ENCODE measurements at places on chromosomes 5 and 9.

GRCh38 chr5:33308586-33308985 is 132.2 kb upstream of the TARS1 start:
- DNase-seq = no peak

- DNase-seq = no peak
Measured at GRCh38 chr9:37311938-37312708, 110.4 kb upstream of the GRHPR start.

GRCh38 chr9:76101947-76102346 is 211.5 kb downstream of the PCSK5 start:
- no peak for DNase-seq

GRCh38 chr5:171275841-171276544 is 33.1 kb upstream of the TLX3 start:
- DNase-seq = no peak

DNA sequence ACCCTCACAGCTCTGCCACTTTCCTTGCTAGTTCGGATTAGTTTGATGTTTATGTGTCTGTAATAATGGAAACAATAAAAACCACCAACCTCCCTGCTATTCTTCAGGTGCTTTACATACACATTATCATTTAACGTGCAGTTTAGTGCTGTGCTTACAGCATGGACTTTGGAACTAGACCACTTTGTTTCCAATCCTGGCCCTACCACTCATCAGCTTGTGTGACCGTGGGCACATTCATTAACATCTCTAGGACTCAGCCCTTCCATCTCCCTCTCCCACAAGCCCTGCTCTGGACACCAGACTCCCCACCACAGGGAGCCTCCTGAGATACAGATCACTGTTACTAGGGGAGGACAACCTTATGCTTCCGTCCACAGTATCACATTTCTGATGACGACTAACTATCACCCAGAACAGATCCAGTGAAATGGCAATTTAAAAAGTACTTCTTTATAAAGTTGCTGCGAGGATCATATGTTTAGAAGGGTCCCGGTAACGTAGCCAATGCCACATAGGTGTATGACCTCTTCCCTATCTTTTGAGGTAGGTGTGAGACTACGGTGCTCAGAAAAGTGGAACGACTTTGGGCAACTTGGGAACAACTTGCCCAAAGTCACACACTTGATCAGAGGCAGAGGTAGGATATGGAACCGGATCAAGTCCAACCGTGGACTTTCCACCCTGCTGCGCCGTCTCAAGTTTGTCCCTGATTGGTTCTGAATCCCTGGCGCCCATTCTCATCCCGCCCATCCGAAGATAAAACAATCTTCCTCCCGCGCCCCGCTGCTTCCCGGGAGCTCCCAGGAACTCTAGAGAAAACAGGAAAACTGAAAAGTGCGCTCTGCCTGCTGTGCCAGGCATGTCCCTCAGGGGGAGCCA is 132.4 kb upstream of the NIPBL start:
- no peak for DNase-seq

GRCh38 chr9:137971477-137972138 is 94.0 kb downstream of the CACNA1B start:
- no peak for DNase-seq

DNA sequence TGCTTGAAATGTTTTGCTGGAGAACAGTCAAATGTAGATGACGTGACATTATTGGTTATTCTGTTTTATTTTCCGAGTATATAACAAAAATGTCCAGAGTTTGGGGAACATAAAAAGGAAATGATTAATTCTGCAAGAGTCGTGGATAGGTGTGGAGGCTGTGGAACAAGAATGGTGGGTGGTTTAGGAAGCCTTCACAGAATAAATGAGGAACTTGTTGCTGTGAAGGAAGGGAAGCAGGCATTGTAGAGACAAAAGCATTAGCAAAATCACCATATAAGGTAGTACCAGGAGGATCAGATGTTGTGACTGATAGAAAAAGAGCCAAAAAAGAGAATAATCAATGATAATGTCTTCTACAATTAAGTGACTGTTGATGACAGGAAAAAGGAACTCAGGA is 66.2 kb upstream of the CNTLN start:
- no peak for DNase-seq

GRCh38 chr9:618478-618877 is 223.0 kb upstream of the DMRT1 start:
- no peak for DNase-seq

GRCh38 chr5:147732291-147732883 is 50.1 kb downstream of the JAKMIP2 start:
- DNase-seq = no peak

GRCh38 chr9:15361737-15362136 is 54.7 kb upstream of the TTC39B start:
- DNase-seq = no peak

- DNase-seq = no peak
Measured at GRCh38 chr5:168339109-168339771, 47.8 kb downstream of the WWC1 start.

GRCh38 chr5:133845271-133845670 is 123.2 kb downstream of the C5orf15 start:
- no peak for DNase-seq

GRCh38 chr9:99366621-99367020 is 144.5 kb downstream of the SEC61B start:
- DNase-seq = no peak

GRCh38 chr9:27489087-27489876 is 34.8 kb upstream of the IFNK start:
- DNase-seq = no peak

DNA sequence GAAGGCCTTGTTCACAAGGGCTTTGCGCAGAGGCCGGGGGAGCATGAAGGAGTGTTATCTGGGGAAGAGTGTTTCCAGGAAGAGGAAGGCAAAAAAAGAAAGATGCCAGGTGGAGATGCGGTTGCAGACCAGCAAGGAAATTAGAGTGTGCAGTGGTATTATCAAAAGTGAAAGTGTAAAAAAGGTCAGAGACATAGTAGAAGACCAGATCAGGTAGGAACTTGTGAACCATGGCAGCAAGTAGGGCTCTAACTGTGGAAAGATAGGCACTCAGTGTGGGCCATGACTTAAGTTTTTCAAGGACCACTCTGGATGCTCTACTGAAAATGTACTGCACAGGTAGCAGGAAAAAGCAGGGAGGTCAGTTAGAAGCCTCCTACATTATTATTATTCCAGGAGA is 90.1 kb upstream of the SPOCK1 start:
- no peak for DNase-seq

DNA sequence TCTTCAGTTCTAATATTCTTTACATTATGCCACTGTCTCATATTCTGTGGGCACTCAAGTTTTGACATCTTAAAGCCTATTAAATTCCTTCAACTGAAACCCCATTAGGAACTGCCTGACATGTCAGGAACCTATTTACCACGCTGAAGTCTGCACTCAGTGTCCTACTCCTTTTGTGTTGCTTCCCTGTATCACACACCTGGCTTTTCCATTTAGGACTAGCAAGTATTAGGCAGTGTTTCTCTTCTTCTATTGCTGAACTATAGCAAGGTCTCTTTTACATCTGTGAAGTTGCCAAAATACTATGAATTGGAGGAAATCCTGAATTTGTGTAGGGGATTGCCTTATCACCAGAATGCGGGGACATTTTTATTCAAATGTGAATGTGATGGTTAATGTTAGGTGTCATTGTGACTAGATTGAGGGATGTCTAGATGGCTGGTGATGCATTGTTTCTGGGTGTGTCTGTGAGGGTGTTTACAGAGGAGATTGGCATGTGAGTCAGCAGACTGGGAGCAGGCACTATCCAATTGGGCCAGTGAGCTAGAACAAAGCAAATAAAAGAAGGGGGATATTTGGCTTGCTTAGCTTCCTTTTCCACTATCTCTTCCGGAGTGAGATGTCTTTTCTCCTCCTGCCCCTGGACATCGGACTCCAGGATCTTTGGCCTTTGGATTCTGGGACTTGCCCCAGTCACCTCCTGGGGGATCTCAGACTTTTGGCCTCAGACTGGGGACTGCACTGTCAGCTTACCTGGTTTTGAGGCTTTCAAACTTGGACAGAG is 21.2 kb upstream of the VCAN start:
- DNase-seq = no peak

DNA sequence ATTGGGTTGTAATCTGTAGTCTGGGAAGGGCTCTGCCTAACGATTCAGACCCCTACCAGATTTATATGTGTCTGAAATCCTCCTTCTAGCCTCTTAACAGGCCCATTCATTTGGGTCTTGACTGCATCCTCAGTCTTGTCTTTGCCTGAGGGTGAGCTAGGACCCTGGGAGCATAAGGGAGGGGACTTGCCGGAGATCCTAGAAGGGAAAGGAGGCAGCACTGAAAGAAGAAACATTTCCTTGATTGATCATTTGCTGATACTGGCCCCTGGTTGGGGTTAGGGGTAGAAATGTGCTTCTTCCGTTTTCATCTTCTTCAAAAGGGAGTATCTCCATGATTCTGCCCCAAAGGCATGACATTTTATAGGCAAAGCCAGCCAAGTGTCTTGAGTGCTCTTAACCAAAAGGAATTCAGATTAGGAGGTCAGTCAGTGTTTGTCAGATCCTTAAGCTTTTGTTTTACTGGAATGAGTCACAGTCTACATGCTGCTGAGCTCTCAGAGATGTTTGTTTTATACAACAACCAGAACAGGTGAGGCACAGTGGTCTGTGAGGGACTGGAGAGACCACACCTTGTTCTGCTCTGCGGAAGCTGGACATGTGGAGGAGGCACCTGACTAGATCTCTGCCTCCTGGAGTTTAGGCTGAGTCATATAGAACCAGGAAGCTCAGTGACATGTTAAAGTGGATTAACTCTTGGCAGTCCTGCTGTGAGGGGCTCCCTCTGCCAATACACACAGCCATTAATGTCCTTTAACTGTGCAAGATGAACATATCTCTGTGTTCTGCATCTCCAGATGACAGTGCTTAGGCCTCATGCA is 37.7 kb downstream of the PCDHAC2 start:
- DNase-seq = no peak

GRCh38 chr9:99073985-99074901 is 30.7 kb upstream of the TGFBR1 start:
- no peak for DNase-seq

DNA sequence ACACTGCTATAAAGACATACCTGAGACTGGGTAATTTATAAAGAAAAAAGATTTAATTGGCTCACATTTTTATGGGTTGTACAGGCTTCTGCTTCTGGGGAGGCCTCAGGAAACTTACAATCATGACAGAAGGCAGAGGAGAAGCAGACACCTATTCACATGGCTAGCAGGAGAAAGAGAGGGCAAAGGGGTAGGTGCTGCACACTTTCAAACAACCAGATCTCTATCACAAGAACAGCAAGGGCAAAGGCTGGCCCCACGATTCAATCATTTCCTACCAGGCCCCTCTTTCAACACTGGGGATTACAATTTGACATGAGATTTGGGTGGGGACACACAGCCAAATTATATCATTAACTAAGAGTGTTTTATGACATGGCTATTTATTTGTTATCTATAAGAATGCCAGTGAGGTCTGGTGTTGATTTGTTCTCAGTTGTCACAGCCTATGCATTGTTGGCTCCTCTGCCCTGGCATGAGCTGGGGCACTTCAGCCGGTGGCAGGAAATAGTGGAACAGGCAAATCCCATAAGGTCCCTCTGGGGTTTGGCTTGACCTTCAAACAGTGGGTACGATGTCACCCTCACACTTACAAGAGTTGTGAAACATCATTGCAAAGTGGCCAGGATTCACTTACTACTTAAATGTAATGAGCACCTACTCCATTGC is 44.1 kb downstream of the SPARC start:
- no peak for DNase-seq

- DNase-seq = no peak
Measured at GRCh38 chr5:11683666-11684065, 220.6 kb downstream of the CTNND2 start.

DNA sequence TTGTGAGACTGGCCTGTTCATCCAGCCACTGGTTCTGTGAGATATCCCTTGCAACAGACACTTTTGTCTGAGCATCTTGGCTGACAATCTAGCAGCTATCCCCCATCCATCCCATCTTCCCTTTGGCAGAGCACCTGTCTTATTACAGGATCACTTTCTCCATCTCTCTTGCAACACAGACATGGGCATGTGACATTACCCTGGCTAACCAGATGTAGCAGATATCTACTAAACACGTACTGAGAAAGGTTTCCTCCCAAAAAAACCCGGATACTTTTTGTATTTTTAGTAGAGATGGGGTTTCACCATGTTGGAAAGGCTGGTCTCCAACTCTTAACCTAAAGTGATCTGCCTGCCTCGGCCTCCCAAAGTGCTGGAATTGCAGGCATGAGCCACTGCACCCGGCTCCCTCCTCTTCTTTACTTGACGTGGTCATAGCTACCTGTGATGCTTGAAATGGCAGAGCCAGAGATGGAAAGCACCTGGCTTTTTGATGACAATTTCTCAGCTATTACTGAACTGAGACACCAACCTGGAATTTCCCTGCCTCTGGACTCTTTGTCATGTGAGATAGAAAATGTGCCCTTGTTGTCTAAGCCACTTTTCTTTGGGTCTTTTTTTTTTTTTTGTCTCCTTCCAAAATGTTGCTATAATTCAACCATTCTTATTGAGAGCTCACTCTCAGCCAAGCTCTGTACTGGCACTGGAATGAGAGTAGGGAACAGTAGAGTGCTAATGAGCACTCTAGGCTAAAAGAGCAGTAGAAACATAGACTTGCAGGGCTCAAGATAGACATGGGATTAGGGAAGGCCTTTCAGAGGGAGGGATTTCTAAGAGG is 32.6 kb downstream of the FNBP1 start:
- DNase-seq = peak; percentile 38

DNA sequence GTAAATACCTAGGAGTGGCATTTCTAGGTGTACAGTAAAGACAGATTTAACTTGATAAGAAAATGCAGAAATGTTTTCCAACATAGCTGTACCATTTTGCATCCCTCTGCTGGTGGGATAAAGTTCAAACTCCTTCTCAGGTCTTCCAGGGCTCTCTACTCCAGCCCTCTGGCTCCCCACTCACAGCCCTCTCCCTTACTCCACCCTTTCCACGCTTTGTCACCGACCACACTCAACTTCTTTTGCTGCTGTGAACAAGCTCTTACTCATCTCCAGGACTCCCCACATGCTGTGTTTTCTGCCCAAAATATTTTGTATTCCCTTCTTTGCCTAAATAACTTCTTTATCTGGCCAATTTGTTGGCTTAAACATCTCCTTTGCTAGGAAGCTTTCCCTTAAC is 90.6 kb upstream of the OSMR start:
- no peak for DNase-seq

DNA sequence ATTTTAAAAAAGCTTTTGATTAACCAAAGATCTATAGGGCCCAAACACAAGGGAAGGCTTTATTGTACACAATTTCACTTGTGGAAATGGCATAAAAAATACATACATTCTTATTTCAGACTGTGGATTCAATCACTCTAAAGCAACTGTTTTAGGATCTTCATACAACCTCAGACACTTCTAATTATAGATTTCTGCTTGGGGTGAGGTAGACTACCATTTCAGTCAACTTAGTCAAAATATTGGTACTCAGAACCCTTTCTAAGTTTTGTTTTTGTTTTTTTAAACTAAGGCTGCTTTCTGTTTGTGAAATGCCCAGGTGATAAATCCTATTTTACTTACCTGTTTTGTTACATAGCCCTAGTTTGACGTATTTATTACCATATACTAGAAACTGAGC is 284.5 kb upstream of the RASA1 start:
- DNase-seq = no peak

- DNase-seq = no peak
Measured at GRCh38 chr9:73133921-73134407, 17.7 kb upstream of the ANXA1 start.

GRCh38 chr5:89471541-89471940 is 588.6 kb upstream of the MEF2C start:
- DNase-seq = no peak

- no peak for DNase-seq
Measured at GRCh38 chr9:115385383-115386122, 267.6 kb upstream of the TNC start.

Measured in activated CD4-positive, alpha-beta T cell treated with anti-CD3 and anti-CD28 coated beads for 24 hours (primary cell).